ENCODE measurements at places on chromosomes 2 and 18.
A peak's percentile ranks its signal among the peaks of the same experiment; 100 is the strongest.

GRCh38 chr18:52577795-52578194, 237.8 kb downstream of the DCC start:
- no peak for DNase-seq

GRCh38 chr18:80179857-80180558, 67.3 kb downstream of the PARD6G start:
- DNase-seq = no peak

GRCh38 chr2:230669386-230669950, 43.2 kb upstream of the CAB39 start:
- DNase-seq = no peak

- DNase-seq = no peak
Observed at GRCh38 chr2:237096201-237096600, 10.5 kb downstream of the COPS8 start.

GRCh38 chr18:35682281-35682867, 100.8 kb downstream of the GALNT1 start:
- DNase-seq = no peak

GRCh38 chr2:29011418-29012060, 30.4 kb downstream of the TOGARAM2 start:
- no peak for DNase-seq

DNA sequence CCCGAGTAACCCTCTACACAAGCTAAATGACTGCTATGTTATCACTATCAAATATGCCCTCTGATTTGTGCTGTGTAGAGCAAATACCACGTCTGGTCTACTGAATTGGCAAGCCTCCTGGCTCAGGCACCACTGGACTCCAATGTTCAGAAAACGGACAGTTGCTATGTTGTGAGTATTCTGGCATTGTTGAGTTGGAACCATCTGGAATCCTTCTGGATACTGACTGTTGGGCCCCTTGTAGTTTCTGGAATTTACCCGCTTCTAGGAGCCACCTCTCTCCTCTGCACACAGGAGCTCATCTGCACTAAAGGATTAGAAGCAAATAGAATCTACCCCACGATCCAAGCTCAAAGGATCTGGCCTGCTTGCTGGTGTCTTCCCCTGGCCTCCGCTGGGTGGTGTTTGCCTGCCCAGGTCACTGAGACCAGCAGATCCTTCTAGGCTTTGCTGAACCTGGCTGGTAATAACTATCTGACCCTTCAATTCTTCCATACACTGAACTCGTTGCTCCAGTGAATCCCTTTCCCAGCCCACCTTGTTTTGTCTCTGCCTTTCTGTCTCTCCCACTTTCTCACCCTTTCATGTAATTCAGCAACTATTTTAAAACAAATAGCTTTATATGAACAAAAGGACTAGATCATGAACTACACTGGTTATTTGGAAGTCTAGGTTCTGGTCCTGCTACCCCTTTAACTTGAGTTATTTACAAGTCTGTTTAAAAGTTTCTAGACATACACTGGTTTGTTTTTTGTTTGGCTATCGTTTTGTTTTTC, 2.1 kb upstream of the HAAO start:
- DNase-seq = peak; percentile 12

DNA sequence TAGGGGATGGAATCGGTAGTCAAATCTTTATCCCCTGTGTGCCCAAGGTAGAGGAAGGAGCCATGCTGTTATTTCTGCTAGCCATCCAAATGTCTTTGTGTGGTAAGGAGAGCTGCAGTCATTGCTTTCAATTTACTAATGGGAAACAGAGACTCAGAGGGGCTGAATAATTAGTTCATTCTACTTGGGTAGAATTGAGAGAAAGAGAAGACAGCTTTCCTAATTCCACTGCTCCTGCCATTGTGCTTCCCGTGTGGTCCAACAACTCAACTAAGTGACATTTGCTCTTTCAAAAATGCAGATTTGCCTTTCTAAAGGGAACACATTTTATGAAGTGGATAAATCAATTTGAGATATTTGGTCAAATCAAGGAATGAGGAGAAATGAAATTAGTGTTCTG, 136.1 kb downstream of the AQP4 start:
- DNase-seq = no peak

GRCh38 chr2:66960161-66960560, 437.0 kb upstream of the ETAA1 start:
- peak; percentile 80 for DNase-seq

- peak; percentile 81 for DNase-seq
Observed at GRCh38 chr2:228613133-228613850, 431.8 kb upstream of the SPHKAP start.

- DNase-seq = peak; percentile 85
Observed at GRCh38 chr2:223601932-223602666, at the start of gene SCG2. SCG2 (minus strand) TSS chr2:223602361; CDS start chr2:223599282, 3,079 bp downstream.

DNA sequence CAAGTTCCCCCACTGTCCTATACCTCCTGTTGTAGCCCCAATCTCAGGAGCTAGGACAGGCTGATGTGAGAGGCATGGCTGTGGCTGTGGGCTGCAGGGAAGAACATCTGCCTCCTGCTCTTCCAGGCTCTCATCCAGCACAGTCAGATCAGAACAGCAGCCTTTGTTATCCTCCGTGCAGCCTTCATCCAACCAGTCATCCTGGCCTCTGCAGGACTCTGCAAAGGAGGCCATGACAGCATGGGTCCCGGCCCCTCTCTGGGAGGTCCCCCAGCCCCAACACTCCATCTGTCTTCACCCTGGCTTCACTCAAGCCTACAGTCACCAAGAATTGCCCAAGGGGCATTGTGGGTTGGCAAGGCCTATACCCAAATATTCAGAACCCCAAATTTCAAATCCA, 223.2 kb upstream of the COPS8 start:
- DNase-seq = no peak

GRCh38 chr18:23135550-23136325, 453 bp downstream of the CABLES1 start:
- peak; percentile 51 for DNase-seq

GRCh38 chr2:22697054-22697788, 687.8 kb upstream of the KLHL29 start:
- no peak for DNase-seq

GRCh38 chr2:237742191-237742590, 56.4 kb upstream of the RBM44 start:
- DNase-seq = no peak

DNA sequence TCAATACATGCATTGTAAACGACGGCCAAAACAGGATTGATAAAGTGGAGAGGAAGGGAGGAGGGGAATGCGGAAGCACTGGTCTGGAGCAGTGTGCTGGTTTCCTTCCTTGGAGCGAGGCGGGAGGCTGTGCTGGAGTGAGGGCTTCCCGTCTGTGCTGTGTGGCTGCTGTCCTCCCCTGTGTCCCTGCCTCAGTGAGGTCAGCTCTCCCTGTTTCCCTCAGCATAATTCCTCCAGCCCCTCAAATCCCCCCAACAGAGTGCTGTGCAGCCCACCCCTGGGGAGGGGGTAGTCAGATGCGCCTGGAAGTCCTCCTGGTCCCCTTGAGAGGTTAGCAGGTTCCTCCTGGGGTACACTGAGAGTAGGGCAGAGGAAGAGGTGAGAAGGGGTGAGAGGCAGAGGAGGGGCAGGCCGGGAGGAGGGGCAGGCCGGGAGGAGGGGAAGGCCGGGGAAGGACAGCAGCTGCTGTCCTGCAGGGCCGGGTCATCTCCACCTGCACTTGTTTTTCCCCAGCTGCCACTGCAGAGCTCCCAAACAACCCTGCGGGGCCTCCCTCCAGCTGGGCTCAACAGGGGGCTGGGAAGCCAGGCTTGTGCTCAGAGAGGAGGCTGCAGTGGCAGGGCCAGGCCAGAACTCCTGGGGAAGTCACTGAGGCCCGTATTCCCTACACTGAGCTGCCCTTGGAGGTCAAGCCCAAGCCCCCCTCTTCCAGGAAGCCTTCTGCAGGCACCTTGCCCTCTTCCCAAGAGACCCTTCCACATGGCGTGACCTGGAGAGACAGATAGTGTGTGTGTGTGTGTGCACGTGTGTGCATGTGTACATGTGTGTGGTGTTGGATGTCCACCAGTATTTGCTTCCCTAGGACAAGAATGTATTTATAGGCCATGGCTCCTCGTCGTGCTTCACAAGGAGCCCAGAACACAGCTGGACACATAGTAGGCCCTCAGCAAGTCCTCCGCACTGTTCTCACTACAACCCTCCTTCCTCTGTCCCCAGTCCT, 13.2 kb upstream of the ATP6V1B1 start:
- DNase-seq = no peak

DNA sequence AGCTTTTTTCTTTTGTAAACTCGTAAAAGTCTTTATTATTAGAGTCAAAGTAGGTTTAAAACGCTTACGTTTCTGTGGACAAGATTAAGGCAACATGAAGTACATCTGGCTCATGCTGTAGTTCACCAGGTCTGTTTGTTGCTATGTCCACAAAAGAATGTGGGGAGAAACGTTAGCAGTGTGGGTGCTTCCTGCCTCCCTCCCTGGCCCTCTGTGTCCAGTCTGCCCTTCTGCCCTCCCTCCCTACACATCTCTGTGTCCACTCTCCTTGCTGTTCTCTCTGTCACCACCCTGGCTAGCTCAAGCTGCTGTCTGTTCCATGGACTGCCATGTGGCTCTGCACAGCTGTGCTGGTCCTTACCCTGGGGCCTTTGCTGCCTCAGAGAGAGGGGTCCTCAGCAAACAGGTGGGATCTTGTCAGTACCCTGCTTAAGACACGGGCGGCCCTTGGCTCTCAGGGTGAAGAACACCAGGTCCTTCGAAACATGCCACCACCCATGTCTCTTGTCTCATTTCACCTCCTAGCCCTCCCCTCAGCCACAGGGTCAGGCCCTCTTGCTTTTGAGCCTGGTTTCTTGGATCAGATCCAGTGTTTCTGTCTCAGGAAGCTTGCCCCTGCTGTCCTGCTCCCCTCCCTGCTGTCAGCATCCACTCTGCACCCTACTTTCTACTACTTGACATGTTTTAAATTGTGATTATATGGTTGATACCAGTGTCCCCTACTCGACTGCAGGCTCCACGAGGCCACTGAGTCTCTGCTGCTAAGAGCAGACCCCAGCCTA, 79.2 kb downstream of the LIMS1 start:
- DNase-seq = peak; percentile 31

DNA sequence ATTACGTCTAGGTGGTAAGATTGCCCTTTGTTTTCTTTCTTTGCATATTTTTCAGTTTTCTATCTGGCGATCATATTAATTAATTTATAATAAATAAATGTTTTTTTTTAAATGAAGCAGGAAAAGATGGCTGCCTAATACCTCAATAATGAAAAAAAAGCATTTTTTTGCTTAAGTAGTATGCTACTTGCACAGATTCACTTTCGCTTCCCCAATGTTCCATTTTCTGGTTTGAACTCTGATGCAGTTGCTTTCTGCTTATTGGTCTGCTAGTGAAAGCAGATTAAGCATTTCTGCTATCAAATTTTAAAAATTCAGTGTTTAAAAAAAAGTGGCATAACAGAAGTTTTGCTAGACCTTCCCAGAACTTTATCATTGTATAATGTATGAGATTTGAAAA, 11.9 kb upstream of the TMEM182 start:
- no peak for DNase-seq

- DNase-seq = no peak
Observed at GRCh38 chr2:216551234-216552068, 52.8 kb downstream of the RPL37A start.

DNA sequence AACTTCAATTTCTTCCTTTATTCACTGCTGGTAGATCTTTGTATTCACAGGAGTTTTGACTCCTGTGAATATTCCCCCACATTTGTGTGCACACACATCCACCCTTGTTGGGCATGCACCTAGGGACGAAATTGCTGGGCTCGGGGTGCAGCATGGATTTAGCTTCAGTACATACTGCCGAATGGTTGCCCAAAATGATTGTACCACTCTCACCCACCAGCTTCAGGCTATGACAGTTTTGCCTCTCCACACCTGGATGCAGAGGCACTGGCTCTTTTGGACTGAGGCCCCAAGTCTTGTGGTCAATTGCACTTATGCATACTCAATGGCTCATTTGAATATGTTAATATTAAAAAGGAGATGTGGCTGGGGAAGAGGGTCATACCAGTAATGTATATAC, 65.1 kb upstream of the ODC1 start:
- no peak for DNase-seq

DNA sequence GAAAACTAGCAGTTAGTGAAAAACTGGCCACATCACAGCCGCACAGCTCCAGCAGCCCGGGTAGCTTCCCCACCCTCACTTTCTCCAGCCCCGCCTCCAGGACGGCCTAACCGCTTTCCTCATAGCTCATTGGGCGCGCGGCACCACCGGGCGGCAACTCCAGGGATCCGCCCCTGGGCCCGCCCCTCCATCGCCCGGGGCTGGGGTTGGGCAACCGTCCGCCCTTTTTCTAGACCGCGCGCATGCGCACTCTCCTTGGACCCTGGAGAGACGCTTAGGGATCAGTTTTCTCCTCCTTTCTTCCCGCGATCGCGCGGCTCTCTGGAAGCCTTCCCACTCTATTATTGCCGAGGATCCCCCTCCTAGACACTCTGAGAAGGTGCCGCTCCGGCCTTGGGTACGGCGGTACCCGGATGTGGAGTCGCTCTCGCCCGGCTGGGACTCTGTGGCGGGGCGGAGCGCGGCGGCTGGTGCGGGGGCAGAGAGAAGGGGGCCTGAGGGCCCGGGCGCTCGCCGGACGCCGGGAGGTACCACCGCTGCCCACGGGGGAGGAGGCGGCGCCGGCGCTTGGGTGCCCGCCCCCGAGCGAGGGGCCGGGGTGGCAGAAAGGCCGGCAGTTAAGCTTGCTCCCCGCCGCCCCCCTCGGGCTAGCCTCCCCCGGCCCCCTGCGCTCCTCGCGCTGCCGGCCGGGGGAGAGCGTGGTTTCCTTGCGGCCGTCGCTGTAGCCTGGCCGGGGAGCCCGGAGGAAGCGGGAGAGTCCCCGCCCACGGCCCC, at the start of gene MIB1:
TSS of gene MIB1 (plus strand) at position 255 of the 774 bp plus-strand sequence. CDS start 792 bp downstream, outside the sequence.
- peak; percentile 97 for DNase-seq

DNA sequence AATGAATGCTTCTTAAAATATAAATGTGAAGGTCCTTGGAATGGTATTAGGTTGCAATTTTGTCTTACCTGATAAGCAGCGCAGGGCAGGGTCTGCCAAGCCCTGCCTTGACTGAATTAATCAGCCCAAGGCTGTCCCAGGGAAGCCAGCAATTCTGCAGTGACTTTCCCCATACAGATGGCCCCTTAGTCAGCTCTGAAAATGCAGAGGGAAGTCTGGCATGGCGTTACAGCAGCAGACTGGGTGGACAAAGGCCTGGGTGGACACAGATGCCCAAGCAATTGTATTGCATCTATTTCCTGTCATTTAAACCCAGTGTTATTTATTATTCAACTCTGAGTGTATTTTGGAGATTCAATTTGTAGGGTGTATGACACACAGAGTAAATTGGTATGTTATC, 56.6 kb upstream of the NOL4 start:
- DNase-seq = no peak

- DNase-seq = no peak
Observed at GRCh38 chr2:113036763-113037162, 15.9 kb downstream of the IL36B start.

GRCh38 chr2:16738361-16739225, 73.0 kb upstream of the CYRIA start:
- DNase-seq = no peak

DNA sequence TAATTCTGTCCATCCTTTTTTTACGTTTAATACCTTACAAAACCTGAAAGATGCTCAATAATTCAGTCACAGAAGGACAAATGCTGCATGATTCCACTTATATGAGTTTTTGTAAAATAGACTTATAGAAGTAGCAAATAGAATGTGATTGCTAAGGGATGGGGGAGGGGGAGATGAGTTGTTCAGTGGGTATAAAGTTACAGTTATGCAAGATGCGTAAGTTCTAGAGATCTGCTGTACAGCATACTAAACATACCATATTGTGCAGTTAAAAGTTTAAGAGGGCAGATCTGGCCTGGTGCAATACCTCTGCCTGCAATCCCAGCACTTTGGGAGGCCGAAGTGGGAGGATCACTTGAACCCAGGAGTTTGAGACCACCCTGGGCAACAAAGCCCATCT, 78.8 kb downstream of the TET3 start:
- no peak for DNase-seq
